A549 (cell line): ENCODE measurements at places on chromosomes 7 and 10. TPM values are rescaled to one million over a fixed set of nuclear protein-coding genes. Genes with fewer than 3 reads are reported as not detected.

DNA sequence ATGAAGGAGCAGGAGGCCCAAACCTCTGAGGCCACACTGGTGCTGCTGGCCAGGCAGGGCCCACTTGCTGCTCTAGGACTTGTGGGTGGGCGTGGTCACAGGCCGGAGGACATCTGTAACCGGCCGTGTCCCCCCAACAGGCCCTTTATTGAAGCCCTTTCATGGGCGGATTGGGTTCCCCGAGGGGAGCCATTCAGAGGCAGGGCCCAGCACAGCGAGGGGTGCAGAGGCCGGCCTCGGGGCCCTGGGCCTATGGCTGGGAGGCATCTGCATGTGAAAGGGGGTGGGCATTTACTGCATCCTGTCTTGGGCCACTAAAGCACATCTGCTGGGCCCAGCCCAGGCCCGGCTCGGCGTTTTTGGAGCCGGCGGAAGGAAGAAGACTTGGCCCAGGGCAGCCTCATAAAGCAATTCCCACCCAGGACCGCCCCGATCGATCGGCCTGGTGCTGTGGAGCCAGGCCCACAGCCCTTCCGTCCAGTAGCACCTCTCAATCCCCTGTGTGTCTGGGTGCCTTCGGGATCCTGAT is 8.4 kb downstream of the LHPP start:
- no peak for DNase-seq

DNA sequence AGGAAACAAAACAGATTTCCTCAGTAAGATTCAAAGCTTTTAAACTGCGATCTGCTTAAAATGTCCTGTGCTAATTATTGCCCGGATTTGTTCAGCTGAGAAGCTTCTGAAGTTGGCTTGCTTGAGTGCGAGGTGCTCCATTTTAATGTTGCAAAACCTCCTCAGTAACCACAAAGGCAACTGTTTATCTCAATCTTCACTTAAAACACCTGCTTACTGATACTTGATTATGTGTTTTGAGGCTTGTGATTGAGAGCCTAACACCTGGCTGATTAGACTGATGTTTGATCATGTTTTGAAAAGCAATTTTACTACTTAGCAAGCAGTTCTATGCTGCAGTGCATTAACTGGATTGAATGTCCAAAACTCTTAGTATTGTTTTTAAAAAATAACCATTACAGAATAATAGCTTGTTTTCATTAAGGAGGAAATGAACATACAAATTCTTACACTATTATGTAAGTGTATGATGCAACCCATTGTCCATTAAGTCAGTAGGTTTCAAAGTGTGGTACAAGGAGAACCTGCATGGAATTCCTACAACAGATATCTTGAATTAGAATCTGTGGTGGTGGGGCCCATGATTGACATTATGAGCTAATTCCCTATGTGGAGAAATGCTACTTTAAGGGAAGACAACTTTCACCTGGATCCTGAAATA is 96.9 kb upstream of the FAM180A start:
- DNase-seq: no peak

GRCh38 chr7:29228289-29229011 is 33.9 kb downstream of the CHN2 start:
- no peak for DNase-seq

- DNase-seq: no peak
Observed at GRCh38 chr7:2833083-2833910, 10.8 kb downstream of the GNA12 start.

ZMIZ1 gene
- polyA plus RNA-seq: 29.1 to 30.3 TPM (median 30.1 TPM) in 3 replicates
